NCI-H345 (cell line): ENCODE measurements at places on chromosomes 16 and 17.

- peak; percentile 84 for DNase-seq
Observed at GRCh38 chr17:74212913-74213791, at the start of gene TTYH2. Gene TTYH2, plus strand, starts transcription at chr17:74213571. Its CDS starts 17 bp downstream, at chr17:74213588.

- no peak for DNase-seq
Observed at GRCh38 chr17:12415031-12415430, 250.7 kb upstream of the MYOCD start.

DNA sequence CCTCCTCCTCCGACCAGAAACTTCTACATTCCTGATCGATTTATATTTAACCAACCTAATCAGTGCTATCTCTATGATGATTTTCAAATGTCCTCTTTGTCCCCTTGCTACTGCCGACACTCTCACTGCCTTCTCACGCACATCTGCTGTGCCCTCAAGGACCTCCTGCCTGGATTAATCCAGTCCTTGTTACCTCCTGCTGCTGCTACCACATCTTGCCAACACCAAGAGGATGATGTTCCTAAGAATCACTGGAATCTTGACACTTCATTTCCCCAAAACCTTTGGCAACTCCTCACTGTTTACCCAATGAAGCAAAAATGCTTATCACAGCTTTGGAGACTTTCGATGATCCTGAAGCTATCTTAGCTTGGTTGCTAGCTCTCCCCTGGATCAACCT is 287.3 kb upstream of the AXIN2 start:
- no peak for DNase-seq

DNA sequence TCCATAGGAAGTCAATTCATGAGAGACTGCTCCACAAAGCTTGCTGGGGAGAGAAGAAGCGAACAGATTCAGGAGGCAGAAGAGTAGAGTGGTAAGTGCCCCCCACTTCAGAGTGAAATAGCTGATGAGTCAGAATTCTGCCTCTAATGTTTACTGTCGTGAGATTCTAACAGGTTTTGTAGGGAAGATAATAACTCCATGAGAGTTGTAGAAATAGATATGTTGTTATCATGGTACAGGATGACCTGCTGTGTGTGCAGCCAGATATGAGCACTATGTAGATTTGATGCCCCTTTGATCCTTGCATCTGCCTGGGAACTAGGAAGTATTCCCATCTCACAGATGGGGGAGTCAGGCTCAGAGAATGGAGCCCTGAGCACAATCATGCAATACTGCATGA is 502.4 kb upstream of the CDH11 start:
- no peak for DNase-seq

DNA sequence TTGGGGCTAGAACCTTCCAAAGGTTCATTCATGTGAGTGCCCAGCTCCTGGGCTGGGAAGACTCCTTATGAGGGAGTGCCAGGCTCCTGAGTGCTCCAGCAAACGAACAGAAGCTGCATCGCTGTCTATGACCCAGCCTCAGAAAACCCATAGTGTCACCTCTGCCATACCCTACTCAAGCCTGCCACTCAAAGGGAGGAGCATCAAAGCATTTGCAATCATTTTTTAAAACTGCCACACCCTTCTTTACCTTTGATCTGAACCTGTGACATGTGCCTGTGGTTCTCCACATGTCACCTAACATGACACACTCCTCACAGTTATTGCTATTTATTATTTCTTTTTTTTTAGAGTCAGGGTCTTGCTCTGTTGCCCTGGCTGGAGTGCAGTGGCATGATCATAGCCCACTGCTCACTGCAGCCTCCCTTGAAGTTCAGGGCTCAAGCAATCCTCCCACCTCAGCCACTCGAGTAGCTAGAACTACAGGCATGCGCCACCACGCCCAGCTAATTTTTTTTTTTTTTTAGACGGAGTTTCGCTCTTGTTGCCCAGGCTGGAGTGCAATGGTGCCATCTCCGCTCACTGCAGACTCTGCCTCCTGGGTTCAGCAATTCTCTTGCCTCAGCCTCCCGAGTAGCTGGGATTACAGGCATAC is 7.3 kb upstream of the KDM8 start:
- DNase-seq: no peak

DNA sequence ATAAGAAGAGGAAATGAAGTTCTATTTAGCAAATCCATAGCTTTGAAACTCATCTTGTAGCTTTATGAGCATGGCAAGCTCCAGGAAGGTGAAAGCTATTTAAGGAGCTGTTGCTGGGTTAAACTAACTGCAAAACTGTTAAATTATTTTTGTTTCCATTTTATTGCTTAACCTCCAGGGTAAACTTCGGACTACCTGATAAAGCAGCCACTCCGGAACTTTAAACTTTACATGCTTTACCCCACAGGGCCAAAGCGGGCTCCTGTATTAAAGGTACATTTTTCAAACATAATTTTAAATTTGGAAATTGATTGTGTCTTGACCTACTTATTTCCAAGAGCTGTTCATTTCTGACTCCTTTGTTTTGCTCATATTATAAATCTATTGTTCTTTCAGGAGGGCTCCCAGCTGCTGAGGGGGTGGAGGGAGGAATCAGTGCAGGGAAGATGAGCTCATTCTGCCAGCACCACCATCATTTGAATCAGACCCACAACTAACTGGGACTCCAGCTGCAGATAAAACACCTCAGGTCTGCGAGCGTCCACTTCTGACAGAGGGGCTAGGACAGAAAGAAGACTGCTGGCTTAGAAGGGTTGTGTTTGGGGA is 157.9 kb downstream of the IRX3 start:
- DNase-seq: no peak

DNA sequence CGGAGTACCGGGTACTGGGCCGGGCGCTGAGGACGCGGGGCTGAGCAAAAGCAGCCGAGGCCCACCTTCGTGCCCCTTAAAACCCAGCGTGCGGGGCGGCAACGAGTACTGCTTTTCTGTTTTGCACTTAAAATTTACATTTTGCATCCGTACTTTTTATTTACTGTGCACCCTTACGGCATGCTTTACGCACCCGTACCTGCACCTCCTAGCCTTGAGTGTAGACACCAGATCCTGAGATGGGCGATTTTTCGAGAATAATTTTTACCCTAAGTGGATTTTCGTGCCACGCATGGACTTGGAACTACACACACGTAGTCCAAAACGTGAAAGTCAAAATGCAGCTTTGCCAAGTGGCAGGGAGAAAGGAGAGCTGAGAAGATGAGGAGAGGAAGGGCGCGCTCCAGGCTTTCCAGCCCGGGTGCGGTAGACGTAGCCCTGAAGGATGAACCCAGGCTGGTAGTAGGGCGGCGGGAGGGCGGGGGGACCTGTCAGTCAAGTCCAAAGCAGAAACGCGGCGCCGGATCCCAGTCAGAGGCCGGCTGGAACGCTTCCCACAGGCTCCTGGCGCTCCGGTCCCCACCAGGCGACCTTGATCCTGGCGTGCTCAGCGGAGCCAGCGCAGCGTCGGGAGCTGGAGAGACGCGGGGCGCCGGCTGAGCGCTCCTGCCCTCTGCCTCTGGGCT is 1.2 kb upstream of the CBLN1 start:
- DNase-seq: no peak

DNA sequence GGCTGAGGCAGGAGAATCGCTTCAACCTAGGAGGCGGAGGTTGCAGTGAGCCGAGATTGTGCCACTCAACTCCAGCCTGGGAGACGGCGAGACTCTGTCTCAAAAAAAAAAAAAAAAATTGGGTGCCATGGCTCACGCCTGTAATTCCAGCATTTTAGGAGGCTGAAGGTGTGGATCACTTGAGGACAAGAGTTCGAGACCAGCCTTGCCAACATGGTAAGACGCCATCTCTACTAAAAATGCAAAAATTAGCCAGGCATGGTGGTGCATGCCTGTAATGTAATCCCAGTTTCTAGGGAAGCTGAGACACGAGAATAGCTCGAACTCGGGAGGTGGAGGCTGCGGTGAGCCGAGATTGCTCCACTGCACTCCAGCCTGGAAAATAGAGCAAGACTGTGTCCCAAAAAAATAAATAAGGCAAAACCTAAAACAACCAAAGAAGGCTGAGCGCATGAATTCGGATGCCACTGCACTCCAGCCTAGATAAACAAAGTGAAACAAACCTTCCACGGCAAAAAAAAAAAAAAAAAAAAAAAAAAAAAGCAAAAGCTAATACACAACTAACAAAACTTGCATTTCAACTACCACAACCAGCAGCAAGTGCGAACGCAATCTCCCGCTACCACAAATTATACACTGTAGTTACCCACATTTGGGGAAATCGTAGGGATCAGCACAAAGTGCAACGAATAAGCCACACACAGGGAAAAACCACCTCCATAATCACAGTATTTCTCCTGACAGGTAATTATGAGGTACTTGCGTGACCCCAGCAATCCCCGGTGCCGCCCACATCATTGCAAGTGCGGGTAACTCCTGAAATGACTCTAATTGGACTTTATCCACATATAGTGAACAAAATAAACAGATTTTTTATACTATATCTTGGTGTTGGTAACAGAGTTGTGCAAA is 25.6 kb downstream of the TEX14 start:
- no peak for DNase-seq

GRCh38 chr16:85526185-85526974 is 86.7 kb upstream of the GSE1 start:
- DNase-seq: no peak

- no peak for DNase-seq
Observed at GRCh38 chr16:83666449-83666848, 141.3 kb upstream of the HSBP1 start.

DNA sequence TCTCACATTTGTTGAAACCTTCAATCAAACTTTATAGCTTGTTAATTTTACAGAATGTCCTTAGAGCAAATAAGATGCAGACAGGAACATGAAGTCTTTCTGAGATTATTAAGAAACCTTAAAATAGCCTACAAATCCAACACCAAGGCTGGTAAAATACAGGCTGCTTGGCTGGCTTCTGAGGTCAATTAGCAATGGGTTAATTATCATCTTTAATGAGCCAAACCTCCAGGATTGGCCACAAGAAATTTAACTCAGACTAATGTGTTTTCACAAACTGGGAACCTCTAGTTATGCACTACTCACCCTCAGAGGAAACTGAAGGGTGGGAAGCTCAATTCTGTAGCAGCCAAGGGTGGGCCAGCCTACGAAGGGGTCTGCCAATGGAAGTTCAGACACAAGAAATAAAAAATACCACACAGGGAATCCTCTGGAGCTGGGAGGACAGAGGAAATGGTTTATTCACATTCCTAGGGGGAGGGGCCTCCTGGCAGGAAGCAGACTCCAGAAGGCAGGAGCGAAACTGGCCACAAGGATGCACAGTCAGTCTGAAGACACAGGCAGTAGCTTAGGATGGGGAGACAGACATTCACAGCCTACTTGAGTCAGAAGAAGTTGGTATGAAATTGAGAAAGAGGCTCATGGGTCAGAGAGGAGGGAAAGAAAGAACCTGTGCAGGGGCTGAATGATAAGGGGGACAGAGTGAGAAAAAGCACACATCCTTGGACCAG is 36.1 kb downstream of the HIC1 start:
- no peak for DNase-seq

GRCh38 chr16:57915811-57916488 is 55.0 kb downstream of the CNGB1 start:
- DNase-seq: no peak

DNA sequence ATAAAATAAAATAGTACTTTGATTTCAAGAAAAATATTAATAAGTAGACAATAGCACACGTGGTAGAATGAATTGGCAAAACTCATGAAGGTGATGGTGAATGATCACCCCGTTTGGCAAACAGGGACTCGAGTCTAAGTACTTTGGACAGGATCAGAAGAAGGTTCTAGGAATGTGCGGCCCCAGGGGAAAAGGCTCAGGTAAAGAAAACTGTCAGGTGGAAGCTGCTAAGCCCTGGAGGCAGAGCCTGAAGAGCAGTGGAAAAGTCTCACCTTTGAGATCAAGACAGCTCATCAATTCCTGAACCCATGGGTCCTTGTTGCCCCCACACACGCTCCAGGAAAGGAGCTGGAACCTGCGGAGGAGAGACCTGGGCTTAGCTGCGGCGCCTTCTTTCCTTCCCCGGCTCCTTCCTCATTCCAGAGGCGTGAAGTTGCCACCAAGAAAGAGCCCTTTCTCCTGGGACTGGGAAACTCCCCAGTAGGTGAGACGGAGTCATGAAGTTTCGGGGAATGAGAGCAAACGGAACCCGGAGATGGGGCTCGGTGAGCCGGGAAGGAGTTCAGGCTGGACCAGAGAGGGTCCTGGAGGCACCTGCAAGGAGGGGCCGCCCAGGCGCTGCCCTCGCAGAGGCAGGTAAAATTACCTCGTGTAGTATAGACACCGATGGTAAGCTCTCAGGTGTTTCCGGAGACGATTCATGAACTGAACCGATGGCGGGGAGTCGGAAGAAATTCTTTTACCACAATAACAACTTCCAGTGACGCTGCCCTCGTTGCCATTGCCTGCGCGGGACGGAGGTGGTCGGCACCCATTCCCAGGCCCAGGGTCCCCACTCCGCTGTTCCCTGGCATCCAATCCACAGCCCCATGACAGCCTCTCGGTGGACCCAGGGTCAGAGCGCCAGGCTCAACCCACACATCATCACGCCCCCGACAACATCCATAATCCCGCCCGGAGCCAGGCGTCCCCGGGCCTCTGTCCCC is 1.2 kb upstream of the ZMYND15 start:
- no peak for DNase-seq

DNA sequence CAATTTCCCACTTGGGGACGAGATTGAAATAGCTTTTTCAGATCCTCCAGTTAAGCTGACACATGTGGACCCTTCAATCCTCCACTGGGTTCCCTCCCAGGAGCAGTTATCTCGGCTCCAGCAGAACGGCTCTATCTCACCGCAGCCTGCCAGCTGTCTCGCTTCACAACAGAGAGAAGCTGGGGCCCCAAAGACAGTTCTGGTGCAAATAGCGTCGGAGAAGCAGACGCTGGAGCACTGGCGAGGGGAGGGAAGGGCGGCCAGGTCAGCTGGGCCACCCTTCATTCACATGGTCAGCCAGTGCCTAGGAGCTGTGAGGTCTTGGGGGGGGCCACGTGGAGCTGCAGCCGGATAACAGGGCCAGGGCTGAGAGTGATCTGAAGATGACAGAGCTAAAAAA is 141.3 kb upstream of the SDK2 start:
- no peak for DNase-seq

DNA sequence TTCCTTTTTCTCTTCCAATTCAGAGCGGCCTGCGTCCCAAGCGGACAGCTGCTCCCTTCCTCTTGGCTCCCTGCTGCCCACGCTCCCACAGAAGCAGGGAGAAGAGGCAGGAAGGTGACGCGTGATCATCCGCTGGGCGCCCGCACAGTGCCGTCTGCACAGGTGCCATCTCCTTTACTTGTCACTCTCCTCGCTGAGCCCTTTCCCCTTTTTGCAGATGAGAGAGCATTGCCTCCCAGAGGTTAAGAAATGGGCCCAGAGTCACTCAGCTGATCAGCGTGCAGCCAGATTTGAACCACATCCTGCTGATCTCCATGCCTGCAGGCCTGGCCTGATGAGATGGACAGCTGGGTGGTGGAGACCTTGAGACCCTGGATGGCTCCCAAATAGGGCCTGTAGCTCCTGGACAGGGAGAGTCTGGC is 299.8 kb downstream of the SEC14L1 start:
- no peak for DNase-seq

DNA sequence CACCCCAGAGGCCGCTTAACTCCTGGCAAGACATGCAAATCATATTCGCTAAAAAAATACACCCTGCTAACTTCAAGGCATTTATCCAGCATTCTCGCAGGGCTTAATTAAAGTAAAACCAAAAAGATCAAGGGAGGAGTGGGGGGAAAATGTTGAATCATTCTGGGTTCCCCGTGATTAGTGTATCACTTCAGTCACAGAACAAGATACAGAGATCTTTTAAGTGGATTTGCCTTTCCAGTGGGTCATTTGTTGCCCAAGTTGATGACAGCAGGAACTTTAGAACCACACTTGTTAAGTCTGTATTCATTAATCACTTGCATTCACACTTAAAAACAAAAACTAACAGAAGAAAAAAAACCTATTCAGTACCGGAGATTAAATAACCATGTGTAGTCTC is 17.3 kb downstream of the CRYBA1 start:
- DNase-seq: no peak

- peak; percentile 27 for DNase-seq
Observed at GRCh38 chr17:4980644-4981216, 6.7 kb downstream of the CAMTA2 start.
